ENCODE measurements at places on chromosomes 12 and 14. TPM values are rescaled to one million over a fixed set of nuclear protein-coding genes. Genes with fewer than 3 reads are reported as not detected.

ADAMTS20 gene
- not detected for polyA plus RNA-seq

EIF2B2 gene
- 78.3 TPM for polyA plus RNA-seq

DUSP16 gene
- polyA plus RNA-seq, result 12.8 TPM

OASL gene
- 0.05 TPM for polyA plus RNA-seq

VRTN gene
- polyA plus RNA-seq, result not detected

LHX5 gene
- polyA plus RNA-seq, result not detected

DPPA3 gene
- polyA plus RNA-seq, result not detected

MYF6 gene
- polyA plus RNA-seq, result not detected

PROX2 gene
- polyA plus RNA-seq, result not detected

LRRC10 gene
- polyA plus RNA-seq, result not detected

GALNT4 gene
- 5.3 TPM for polyA plus RNA-seq

KRT71 gene
- not detected for polyA plus RNA-seq

SYT1 gene
- 5.0 TPM for polyA plus RNA-seq

COX8C gene
- polyA plus RNA-seq, result not detected

ACYP1 gene
- 14.3 TPM for polyA plus RNA-seq

CDKN3 gene
- 28.9 TPM for polyA plus RNA-seq

FAM181A gene
- polyA plus RNA-seq, result not detected

Measured in AG04450 (cell line).